ENCODE measurements at places on chromosomes 1 and 21. TPM values are rescaled to one million over a fixed set of nuclear protein-coding genes. Genes with fewer than 3 reads are reported as not detected.

Gene PAFAH2
- total RNA-seq = 24.6 TPM

Gene NTRK1
- total RNA-seq = 0.92 TPM

Gene FCRL2
- total RNA-seq = not detected

Gene ATP1A4
- not detected for total RNA-seq

Gene AHCYL1
- total RNA-seq = 66.9 TPM

Gene CADM3
- total RNA-seq = 10.3 TPM

DNA sequence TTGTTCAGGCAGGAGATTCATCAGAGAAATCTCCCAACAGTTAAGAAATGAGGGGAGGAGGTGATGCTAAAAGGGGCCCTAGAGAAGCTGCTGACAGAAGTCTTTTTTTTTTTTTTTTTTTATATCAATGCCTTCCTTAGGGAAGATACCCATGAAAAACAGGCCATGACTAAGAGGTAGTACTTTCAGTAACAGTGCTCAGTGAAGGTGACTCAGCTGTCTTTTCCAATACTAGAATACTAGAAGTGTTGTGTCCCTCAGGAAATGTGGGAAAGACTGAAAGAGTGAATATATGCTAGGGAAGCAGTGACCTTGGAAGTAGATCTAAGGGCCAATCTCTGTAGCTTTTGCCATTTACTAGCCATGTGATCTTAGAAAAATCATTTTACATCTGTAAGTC is 52.4 kb upstream of the SLFNL1 start:
- no peak for DNase-seq

DNA sequence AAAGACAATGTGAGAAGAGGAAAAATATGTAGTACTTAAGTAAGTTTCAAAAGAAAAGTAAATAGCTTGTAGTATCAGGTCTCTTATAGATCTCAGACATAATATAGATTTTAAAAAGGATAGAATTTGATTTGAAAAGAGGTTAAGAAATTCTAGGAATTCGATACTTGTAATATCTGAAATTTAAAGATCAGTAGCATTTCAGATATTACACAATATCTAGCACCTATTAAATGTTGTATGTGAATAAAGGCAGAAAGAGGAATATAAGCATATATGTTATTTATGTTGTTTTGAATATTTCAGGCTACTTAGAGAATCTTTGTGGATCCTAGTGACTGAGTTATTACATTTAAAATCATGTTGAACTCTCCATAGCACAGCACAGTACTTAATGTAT is 35.0 kb upstream of the METTL18 start:
- no peak for DNase-seq

DNA sequence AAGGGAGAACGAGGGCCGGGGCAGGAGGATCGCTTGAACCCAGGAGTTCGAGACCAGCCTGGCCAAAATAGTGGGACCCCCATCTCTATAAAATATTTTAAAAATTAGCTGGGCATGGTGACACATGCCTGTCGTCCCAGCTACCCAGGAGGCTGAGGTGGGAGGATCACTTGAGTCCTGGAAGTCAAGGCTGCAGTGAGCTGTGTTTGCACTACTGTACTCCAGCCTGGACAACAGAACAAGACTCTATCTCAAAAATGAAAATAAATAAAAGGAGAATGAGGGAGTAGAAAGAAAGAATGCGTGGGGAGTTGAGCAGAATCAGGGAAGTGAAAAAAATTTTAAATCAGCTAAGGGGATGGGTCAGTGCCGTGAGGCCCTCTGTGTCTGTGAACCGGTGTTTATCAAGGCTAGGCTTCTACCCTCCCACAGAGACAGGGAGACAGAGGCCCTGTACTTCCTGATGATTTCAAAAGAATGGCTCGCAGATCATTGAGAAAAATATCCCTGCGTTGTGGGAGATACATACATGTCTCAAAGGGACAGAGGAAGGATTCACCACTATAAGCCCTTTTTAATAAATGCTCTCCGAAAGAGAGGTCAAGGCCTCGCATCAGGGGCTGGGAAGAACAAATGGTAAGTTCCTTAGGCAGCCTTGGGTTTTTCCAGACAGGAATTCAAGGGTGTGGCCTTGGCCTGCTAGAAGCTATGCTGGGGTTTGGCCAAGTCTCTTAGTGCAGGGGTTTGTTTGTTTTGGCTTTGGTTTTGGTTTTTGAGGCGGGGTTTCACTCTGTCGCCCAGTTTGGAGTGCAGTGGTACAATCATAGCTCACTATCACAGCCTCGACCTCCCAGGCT is 20.7 kb downstream of the IL10RB start:
- DNase-seq = peak; percentile 80

DNA sequence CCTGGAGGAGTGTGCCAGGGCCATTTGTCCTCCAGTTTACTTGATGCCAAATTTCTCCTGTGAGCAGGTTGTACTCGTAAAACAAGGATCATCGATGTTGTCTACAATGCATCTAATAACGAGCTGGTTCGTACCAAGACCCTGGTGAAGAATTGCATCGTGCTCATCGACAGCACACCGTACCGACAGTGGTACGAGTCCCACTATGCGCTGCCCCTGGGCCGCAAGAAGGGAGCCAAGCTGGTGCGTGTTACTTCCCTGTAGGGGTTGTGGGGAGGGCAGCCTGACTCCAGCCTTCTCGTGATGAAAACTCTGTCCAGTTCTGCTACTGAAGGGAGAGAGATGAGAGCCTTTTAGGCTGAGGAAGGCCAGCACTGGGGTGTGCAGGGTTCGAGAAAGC is 2.2 kb downstream of the RPS8 start:
- no peak for DNase-seq

DNA sequence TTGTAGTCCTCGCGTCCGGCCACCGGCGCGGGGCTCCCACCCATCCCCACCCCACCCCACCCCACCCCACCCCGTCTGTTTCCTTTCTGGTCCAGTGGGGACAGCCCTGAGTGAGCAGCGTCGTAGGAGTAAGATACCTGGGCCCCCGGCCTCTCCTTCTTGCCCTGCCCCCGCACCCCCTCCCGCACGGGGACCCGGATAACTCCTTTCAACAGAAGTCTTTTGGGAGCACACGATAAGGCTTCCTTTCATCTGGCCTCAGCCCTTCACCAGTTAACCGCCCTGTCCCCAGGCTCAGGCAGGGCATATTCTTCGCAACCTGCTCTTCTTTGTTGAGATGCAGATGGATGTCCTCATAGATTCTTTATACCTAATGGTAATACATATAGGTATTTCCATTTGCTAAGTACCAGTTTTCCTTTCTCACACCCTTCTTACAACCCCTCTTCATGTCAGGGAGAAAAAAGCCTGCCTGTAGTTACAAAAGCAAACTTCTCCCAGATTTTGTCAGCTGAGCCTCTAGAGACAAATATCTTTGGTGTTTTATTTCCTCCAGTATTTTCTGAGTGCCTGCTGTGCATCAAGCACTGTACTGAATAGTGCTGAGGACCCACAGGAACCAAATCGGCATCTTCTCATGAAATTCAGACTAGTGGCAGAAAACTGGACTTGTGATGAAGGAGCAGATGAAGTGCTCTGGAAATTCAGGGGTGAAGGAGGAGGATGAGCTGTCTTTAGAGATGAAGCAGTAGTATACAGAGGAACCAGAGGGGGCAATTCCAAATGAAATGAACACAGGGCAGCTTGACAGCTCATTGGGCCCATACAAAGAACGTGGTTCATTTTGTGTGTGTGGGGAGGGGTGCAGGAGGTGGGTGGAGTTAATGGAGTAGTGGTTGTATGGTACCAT is 33.6 kb downstream of the SLC2A1 start:
- peak; percentile 16 for DNase-seq

DNA sequence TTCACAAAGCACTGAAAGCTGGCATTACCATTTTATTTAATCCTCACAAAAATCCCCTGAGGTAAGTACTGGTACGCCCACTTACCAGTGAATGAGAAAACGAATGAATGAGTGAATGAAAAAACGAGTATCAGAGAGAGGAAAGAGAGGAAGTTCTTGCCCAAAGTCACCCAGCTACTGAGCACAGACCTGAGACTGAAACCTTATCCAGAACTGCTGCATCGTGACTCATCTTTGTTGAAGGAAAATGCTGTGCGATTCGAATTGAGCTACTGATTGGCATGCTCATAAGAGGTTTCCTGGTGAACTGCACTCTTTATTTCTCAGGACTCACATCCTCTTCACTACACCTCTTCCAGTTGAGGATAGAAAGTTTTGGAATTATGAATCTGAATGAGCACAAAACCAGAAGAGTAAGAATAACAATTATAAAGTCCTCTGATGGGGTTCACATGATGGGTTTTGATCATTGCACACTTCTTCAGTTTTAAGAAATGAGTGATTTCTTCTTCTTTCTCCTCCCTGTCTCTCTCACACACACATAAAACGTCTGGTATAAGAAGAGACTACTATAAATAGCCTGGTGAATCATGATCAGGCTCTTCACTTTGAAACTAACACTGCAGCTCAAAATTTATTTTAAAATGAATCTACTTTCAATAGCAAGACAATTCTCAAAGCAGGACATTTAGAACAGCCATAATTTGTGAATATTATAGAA is 32.1 kb downstream of the IL12RB2 start:
- no peak for DNase-seq

All from stomach (tissue), 19 donors.